ENCODE measurements at places on chromosomes 3 and 15.

GRCh38 chr15:36729418-36729817 lies 150.0 kb downstream of the CDIN1 start:
- no peak for DNase-seq

GRCh38 chr15:27828746-27829145 lies 270.4 kb downstream of the OCA2 start:
- DNase-seq = no peak

- no peak for DNase-seq
Measured at GRCh38 chr3:50372349-50372748, 13.0 kb upstream of the TMEM115 start.

GRCh38 chr15:65979316-65979715 lies 110.0 kb downstream of the RAB11A start:
- DNase-seq = peak; percentile 9

DNA sequence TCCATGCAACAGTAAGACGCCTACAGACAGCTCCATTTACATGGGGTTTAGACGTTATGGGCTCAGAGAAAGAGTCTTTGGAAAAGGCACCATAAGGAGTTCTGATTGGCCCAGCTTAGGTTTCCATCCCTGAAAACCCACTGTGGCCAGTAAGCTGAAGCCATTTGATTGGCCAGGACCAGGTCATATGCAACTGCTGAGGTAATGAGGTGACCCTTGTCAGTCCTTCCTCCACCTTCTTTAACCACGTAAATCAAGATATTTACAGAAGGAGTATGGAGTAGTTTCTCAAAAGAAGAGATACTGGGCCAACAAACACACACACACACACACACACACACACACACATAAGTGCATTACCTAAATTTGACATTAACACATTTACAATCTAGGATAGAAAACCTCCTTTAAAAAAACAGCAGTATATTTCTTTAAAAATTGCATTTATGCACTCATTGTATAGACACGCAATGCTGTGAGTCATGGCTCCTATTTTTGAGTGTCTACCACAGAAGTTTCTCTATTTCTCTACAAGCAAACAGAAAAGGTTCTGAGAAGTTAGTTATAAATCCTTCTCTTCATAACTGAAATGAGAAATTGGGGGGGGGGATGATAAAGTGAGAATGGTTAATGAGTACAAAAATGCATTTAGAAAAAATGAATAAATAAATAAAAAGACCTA lies 16.3 kb upstream of the MB21D2 start:
- DNase-seq = peak; percentile 45

DNA sequence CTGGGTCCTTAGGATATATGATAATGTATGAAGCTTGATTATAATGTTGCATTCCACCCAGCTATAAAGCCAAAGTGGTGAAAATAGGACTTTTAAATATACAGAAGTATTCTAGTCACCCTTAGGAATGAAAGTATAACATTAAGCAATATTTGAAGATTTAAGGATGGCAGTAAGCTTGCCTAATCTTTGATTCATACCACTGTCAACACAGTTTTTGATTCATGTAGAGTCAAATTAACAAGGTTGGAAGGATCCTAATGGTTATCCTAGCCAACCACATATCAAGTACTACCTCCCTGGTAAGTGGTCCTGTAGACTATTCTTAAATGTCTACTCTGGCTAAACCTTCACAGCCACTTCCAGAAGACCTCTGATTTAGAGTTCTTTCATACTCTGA lies 18.6 kb downstream of the ARIH1 start:
- no peak for DNase-seq

- DNase-seq = no peak
Measured at GRCh38 chr3:122097141-122097540, 42.0 kb downstream of the CD86 start.

DNA sequence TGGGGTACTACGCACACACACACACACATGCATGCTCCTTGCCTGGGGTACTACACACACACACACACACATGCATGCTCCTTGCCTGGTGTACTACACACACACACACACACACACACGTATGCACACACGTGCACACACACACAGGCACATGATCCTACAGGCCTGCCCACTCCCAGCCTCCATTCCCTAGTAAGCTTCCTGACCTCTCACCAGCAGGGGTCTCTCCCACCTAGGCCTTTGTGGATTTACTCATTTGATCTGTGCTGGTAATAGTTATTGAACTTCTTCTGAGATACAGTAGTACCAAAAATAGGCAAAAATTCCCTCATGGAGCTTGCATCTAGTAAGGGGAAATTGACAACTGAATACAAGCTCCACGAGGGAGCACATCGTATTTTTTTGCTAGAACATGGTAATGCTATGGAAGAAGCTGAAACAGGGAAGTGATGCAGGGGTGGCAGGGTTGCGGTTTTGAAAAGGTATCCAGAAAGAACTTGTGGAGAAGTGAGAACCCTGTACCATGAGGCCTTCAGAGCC lies 19.1 kb downstream of the TTC21A start:
- peak; percentile 53 for DNase-seq

- DNase-seq = no peak
Measured at GRCh38 chr3:36155515-36155914, 224.8 kb upstream of the STAC start.

DNA sequence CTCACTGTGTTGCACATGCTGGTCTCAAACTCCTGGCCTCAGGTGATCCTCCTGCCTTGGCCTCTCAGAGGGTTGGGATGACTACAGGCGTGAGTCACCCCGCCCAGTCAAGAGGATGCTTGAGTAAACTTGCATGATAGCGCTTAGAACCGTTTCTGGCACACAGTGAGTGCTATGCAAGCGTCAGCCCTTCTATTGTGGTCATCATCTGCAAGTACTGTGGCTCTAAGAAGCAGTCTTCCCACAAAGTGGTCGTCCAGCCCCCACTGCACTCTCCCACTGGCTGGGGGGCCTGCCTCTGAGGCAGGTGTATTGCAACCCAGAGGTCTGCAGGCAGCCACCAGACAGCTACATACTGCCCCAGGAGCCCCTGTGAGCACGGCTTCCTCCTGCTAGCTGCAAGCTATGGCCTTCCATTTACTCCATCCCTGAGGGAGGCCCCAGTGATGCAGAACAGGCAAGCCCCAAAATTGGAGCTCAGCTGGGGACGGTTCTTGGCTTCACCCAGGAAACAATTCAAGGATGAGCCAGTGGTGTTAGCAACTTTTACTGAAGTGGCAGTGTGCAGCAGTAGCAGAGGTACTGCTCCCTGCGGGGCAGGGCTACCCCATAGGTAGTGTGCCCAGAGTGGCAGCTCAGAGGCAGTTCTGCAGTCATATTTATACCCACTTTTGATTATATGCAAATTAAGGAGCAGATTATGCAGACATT lies 95.4 kb downstream of the LSM3 start:
- no peak for DNase-seq

GRCh38 chr3:112604536-112604935 lies 36.4 kb downstream of the CCDC80 start:
- DNase-seq = peak; percentile 97

GRCh38 chr3:189316296-189317019 lies 144.7 kb downstream of the TPRG1 start:
- DNase-seq = peak; percentile 36

GRCh38 chr3:127449486-127450212 lies 140.9 kb downstream of the TPRA1 start:
- DNase-seq = no peak

DNA sequence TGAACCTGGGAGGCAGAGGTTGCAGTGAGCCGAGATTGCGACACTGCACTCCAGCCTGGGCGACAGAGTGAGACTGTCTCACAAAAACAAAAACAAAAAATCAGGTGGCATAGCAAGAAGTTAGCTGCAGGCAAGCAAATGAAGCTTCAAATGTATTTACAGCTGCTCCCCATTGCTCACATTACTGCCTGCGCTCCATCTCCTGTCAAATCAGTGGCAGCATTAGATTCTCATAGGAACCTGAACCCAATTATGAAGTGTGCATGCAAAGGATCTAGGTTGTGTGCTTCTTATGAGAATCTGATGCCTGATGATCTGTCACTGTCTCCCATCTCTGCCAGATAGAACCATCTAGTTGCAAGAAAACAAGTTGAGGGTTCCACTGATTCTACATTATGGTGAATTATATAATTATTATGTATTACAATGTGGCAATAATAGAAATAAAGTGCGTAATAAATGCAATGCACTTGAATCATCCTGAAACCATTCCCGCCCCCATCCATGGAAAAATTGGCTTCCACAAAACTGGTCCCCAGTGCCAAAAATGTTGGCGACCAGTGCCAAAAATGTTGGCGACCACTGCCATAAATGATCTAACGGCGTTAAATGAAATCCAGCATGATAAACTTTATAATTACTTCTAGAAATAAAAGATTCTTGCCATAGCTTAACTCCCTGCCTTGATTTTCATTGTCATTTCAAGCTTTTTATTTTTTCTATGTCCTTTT lies 616.7 kb upstream of the NAALADL2 start:
- DNase-seq = no peak

DNA sequence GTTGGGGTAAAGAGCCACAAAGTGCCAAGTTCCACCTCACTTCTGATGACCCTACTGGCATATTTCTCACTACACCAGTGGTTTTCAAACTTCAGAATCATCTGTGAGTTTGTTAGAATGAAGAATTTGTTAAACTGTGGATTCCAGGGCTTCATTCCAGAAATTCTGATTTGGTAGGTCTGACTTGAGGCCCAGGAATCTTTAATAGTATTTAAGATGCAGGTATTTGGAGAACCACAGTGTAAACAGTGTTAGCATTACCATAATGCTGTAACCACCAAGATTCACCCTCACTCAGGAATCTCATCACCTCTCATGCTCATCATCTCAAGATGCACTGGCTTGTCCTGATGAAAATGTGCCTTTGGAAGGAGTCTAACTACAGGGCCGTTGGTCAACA lies 6.0 kb downstream of the KCNMB3 start:
- no peak for DNase-seq

DNA sequence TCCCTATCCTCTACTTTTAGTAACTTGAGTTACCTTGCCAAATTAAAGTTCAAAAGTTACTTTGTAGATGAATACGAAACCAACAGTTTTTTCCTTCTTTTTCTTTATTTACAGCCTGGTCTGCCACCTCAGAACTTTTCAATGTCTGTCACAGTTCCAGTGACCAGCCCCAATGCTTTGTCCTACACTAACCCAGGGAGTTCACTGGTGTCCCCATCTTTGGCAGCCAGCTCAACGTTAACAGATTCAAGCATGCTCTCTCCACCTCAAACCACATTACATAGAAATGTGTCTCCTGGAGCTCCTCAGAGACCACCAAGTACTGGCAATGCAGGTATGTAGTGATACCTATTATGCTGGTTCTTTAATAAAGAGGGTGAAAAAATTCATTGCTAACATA lies 59.0 kb downstream of the LYSMD4 start:
- no peak for DNase-seq

DNA sequence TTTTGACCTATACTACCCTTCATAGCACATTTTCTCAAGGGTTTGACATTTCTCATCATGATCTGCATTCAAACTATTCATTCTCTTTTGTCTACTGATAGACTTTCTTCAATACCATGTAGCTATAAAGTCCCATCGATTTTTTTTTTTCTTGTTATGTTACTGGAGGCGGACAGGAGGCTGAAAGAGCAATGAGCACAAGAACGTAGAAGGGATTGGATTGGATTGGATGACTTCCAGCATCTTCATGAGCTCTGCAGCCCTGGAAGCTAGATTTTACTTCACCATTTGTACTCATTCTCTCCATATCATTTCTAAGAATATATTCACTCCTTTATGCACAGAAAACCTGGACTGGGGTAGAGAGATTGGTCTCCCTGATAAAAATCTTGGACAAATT lies 43.2 kb downstream of the DUT start:
- DNase-seq = no peak

DNA sequence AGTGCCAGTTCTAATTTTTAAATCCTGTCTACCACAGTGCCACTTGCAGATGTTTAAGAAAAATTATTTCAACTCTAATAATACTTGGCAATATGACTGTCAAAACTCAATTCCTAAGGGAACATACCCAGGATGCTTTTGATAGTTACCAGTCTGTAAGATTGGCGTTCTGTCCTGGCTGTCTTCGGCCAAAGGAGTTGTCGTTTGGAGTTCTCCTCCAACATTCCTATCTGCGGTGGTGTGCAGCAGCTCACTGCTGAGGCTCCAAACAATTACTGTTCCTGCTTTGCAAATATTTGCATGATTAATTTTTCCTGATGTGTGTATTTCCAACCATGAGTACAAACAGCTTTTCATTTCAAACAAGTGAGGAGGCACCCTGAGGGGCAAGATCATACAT lies 330.8 kb upstream of the DPH6 start:
- no peak for DNase-seq

GRCh38 chr3:31077021-31077601 lies 182.7 kb upstream of the GADL1 start:
- DNase-seq = peak; percentile 91

GRCh38 chr15:65201918-65202317 lies 9.4 kb downstream of the CILP start:
- DNase-seq = no peak

GRCh38 chr15:97947465-97948260 lies 12.8 kb upstream of the ARRDC4 start:
- DNase-seq = no peak

DNA sequence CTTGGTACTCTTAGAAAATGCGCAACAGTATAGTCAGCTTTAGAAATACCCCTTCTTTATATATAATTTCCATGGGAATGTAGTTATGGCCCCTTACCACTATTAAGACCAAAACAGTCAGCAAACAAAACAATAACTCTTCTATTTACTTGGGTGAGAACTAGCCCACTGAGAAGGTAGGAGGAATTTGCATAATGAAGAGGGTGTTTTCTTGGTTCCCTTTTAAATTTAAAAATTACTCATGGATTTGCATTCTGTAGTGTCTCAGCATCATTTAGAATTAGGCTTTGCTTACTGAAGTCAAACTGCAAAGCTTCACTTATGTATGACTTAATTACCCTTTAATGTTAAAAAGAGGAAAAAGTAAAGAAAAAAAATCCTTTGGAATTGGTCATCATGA lies 350.8 kb downstream of the PTPRG start:
- no peak for DNase-seq

- peak; percentile 99 for DNase-seq
Measured at GRCh38 chr15:63250312-63250965, 27.0 kb upstream of the APH1B start.

DNA sequence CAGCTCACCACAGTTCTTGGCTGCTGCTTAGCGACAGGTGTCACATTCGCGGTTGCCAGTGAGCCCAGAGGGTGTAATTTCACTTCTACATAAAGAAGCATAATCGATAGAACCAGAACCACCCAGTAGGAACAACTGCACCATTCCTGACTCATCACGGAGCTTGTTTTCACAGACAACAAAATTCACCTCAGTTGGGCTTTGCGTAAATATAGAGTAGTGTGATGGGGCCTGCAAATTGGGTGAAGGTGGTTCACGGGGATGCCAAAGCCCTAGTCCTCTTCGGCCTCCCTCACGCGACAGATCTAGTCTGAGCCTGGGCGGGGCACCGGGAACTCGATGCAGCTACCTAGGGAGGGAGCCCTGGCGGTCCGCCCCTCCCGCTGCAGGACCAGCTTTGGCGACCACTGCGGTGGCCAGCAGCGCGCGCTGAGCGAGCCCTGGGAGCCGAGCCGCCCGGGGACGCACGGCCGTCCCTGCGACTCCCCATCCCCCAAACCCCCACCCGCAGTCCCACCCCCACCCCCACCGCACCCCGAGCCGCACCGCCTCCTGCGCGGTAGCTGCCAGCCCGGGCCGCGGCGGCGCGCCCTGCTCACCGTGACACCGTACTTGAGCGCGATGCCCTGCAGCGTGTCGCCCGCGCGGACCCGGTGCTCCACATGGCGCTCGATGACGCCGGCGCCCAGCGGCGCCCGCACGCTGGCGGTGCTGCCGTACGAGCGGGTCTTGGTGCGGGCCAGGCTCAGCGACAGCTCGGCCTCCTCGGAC lies 519 bp downstream of the LYSMD2 start:
- DNase-seq = peak; percentile 36

GRCh38 chr15:67641453-67641852 lies 99.0 kb downstream of the MAP2K5 start:
- DNase-seq = no peak

Measured in EL (cell line).